ENCODE measurements at places on chromosomes 11 and 22.

DNA sequence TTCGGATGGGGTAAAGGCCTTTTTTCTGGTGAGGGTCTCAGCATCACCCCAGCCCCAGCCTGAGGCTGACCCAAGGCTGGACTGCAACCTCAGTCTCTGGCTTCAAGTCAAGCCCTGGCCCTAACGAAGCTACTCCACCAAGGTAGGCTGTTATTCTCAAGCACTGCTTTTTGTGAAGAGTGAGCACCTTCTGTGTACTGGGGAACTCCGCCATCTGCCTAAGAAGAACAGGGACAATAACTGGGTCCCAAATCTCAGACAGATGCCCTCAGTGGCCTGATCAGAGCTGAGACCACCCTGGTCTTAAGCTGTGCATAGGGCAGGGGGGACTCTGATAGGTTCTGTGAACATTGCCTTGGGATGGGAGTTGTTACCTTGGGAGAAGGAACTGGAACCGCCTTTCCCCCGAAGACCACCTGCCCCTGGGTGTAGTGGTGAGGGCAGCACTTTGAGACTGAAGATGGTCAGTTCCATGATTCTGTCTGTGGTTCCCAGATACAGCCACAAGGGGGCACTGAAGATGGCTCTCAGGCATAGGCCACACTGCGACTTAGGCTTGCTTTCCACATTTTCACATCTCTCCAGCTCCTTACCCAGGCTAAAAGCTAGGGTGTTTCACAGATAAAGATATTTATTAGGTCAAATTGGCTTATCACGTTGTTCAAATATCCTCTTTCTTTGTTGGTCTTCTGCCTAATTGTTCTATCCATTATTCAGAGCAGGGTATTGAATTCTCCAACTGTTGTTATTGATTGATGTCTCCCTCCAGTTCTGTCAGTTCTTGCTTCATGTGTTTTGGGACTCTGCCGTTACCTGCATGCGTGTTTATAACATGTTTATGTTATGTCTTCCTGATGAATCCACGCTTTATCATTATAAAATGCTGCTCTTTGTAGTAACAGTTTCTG is 11.8 kb upstream of the UVRAG start:
- peak; percentile 18 for DNase-seq

DNA sequence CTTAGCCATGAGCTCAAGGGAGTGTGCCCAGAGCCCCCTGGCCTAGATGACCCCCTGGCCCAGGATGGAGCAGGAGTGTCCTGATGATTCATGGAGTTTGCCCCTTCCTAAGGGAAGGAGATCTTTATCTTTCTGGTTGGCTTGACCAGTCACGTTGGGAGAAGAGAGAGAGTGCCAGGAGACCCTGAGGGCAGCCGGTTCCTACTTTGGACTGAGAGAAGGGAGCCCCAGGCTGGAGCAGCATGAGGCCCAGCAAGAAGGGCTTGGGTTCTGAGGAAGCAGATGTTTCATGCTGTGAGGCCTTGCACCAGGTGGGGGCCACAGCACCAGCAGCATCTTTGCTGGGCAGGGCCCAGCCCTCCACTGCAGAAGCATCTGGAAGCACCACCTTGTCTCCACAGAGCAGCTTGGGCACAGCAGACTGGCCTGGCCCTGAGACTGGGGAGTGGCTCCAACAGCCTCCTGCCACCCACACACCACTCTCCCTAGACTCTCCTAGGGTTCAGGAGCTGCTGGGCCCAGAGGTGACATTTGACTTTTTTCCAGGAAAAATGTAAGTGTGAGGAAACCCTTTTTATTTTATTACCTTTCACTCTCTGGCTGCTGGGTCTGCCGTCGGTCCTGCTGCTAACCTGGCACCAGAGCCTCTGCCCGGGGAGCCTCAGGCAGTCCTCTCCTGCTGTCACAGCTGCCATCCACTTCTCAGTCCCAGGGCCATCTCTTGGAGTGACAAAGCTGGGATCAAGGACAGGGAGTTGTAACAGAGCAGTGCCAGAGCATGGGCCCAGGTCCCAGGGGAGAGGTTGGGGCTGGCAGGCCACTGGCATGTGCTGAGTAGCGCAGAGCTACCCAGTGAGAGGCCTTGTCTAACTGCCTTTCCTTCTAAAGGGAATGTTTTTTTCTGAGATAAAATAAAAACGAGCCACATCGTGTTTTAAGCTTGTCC is 14.3 kb downstream of the ADORA2A start:
- DNase-seq: no peak

- DNase-seq: no peak
Observed at GRCh38 chr22:23146478-23147205, 1.4 kb downstream of the RAB36 start.

- DNase-seq: no peak
Observed at GRCh38 chr11:6889835-6890234, 2.5 kb downstream of the OR2D2 start.

DNA sequence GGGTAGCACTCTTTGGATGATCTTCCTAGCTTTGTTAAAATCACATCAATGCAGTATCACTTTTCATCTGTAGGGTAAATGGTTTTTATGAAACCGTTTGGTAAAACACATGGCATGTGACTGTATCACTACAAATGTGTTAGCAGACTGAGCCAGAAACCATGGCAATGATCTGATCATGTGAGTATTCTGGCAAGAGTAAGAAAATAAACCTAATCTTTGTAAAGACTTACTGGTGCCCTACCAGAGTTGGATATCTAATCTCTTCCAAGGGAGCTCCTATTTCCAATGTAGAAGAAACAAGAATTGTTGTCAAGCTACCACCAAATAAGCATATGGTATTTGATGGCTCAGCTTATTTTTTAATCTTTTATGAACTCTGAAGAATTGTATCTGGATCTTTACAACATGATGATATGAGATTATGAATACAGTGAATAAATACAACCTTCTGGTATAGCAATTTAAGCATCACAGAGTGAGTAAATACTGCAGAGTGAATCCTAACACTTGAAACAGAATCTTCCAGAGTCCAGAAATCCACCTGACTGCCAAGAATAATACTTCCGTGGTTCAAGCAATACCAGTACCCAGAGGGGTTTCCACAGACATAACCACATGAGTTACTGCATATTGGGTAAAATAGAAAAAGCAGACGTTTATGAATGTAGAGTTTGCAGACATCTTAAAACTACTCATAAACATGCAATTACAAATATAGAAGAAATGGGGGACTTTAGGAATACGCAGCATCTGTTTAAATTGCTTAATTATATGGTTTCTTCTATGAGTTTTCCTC is 238.8 kb downstream of the TTC28 start:
- DNase-seq: no peak

- DNase-seq: peak; percentile 79
Observed at GRCh38 chr11:12100841-12101242, 9.5 kb upstream of the MICAL2 start.

GRCh38 chr11:100574894-100575769 is 112.0 kb upstream of the ARHGAP42 start:
- DNase-seq: no peak

DNA sequence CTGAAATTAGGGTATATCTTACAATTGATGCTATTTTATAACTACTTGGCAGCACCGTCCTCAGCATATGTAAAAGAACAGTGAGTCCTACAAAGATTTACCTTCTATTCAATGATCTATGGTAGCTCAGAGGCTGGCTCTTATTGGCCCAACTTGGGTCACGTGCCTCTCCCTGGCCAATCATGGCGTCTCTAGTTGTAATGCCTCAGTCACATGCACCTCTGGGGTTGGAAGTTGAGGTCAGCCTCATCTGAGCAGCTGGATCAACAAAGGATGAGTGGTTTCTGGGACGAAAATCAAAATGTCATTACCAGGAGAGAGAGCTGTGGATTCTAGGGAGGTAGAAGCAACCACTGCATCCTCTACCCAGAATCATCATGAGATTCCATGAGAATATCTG is 22.9 kb upstream of the ASPHD2 start:
- DNase-seq: no peak

GRCh38 chr11:129978447-129978846 is 24.2 kb downstream of the PRDM10 start:
- DNase-seq: no peak

GRCh38 chr11:76798202-76798581 is 15.0 kb downstream of the TSKU start:
- DNase-seq: no peak

- no peak for DNase-seq
Observed at GRCh38 chr11:125304136-125304535, 139.6 kb downstream of the PKNOX2 start.

DNA sequence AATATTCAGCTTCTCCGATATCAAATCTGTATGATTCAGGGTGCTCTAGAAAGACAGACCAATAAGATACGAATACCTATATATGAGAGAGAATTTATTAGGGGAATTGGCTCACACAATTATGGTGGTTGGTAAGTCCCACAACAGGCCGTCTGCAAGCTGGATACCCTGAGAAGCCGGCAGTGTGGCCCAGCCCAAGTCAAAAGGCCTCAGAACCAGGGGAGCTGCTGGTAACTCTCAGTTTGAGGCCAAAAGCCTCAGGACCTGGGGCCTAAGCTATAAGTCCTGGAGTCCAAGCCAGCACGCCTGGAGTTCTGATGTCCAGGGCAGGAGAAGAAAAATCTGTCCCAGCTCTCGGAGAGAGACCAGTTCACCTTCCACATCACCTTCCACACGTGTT is 318.7 kb downstream of the BRD1 start:
- DNase-seq: no peak

GRCh38 chr11:68386331-68386978 is 74.1 kb downstream of the LRP5 start:
- DNase-seq: no peak

Measured in amygdala (tissue), 56 donors.